ENCODE measurements at places on chromosomes 4 and X.

DNA sequence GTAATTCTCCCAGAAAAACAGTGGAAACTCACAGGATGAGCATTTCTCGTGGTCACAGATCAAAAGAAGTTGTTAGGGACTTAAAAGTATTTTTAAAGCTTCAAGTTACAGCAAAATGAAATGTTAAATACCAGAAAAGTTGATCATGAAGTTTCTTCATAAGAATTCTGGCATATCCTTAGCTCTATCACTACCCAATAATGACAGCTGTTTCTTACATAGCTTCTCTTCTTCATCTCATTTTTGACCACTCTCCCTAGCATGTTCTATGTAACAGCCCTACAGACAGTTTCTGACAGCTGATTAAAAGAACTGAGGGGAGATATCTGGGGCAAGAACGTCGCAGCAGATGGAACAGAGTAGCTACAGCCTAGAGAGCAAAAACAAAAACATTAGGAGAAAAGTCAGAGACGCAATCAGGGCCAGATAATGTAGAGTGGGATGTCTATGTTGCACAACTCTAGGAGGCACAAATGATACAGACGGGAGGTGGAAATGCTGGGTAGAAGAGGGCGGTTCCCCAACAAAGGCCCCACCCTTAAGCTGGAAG, 108.7 kb downstream of the CORIN start:
- no peak for DNase-seq

DNA sequence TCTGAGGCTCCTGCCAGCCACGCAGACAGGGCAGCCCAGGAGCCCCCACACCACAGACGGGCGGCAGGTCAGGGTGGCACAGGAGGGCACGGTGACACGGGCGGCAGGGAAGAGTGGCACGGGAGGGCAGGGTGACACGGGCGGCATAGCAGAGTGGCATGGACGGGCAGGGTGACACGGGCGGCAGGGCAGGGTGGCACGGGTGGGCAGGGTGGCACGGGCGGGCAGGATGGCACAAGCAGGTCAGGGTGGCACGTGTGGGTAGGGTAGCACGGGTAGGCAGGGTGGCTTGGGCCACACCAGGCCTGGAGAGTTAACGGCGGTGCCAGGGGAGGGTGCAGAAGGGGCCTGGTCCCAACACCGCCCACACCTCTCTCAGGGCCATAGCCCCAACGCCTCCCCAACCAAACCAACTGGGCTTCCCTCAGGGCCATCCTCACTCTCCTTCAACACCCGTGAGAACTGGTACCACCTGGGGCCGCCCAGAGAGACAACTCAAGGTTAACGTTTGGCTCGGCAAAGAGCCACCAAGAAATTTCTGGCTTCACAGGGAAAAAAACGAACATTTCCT, 3.4 kb downstream of the CTBP1 start:
- DNase-seq, result no peak

DNA sequence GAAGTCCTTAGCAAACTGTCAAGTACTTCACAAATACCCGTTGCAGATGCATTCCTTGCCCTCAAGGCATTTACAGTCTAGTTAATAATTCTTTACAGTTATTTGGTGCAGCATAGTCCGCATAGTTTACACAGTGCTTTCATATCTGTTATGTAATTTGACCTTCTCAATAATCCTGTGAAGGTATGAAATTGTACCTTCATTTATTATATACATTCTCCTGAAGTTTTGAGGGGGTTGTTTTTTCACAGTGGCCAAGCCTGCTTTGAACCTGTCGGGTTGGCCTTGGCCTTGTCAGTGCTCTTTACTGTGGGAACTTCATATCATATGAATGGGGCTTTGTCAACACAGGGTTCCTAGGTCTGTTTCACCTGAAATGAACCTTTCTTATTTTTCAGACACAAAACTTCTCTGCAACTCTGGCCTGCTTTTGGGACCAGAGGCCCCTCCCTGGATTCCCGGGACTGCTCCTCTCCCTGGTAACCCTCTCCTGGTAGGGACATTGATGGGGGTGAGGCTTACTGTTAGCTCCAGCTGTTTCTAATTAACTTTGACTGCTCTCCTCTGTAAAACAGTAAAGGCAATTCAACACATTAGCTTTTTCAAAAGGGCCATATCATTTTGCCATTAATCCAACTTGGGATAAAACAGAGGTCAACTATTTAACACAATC, 9.1 kb downstream of the IGFBP7 start:
- no peak for DNase-seq

GRCh38 chrX:139112432-139112831, 400.9 kb upstream of the FGF13 start:
- DNase-seq, result no peak
